ENCODE measurements at places on chromosomes 3 and 15. TPM values are rescaled to one million over a fixed set of nuclear protein-coding genes. Genes with fewer than 3 reads are reported as not detected.
A peak's percentile ranks its signal among the peaks of the same experiment; 100 is the strongest.

- DNase-seq: no peak
These were observed 17.3 kb upstream of the USP50 start for GRCh38 chr15:50563756-50564155.

- DNase-seq: no peak
These were observed 40.3 kb downstream of the CORO2B start for GRCh38 chr15:68618908-68619698.

DNA sequence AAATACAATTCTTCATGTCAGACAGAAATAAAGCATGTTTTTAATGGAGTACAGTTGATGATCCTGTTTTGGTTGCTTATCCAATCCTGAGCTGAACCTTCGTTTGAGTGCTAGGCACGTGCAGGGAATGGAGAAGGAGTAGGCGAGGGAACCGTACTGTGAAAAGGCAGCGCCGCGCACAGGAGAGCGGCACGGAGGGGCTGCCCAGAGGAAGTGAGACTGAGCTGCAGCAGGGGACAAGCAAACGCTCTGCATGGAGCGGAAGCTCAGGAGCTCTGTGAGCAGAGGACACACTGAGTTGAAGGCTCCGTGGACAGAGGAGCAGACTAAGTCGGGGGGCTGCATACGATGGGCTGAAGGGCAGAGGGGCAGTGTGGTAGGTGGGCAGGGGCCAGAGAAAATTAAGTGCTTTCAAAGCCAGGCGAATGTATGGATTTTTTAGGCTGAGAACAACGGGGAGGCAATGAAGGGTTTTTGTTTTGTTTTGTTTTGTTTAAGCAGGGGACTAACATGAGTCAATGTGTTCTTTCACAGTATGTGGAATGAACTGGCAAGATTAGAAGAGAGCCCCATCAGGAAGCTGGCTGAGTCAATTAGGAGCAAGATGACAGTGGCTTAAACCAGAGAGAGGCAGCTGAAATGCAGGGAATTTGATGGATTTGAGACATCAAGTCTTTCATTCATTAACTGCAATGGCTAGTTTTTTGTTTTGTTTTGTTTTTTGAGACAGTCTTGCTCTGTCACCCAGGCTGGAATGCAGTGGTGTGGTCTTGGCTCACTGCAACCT is 23.8 kb upstream of the TM2D3 start:
- DNase-seq: peak; percentile 54

DNA sequence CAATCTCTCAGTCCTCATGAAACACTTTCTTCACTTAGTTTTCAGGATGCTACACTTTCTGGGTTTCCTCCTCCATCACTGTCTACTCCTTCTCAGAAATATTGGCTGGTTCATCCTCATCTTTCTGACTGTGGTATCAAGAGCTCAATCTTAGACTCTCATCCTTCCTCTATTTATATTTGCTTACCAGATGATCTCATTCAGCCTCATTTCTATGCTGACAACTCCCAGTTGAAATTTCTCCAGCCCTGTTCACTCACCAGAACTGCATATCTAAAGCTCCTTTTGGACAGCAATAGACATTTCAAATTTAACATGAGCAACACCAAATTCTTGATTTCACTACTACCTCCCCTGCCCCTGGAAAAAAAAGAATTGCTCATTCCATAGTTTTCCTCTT is 48.0 kb upstream of the FBN1 start:
- DNase-seq: no peak

DNA sequence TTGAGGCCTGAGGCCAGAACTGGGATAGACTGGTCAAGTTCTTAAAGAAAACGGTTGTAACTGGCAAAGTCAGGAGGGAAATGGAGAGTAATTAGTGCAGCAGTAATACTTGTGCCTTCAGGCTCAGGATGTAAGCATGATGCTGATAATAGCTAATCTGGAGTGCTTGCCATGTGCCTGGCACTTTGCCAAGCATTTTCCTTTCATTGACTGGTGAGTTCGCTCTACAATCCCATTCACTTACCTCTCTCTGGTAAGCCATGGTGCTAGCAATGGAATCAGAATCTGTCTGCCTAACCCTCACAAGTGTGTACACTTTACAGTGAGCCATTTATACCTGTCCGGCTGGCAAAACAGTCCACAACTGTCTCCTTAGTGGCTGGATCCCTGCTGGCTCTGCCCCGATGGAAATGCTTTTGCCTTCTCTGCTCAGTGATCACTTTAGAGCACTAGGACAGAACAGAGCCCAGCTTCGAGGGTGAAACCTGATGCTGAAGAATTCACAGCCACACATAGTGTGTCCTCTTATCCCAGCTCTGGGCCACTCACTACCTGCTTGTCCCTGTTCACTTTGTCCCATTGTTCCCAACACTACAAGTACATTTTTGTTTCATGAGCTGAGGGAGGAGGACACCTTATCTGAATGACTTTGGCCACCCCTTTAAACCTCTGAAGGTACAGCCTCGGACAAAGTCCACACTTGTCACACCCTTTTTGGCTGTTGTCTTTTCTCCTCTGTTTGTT is 10.3 kb downstream of the CHP1 start:
- no peak for DNase-seq

GRCh38 chr3:29697989-29698388 is 417.1 kb downstream of the RBMS3 start:
- no peak for DNase-seq

SMCO1 gene
- total RNA-seq: not detected

LZTFL1 gene
- 4.3 TPM for total RNA-seq

P2RY13 gene
- total RNA-seq: not detected

All from activated CD4-positive, alpha-beta T cell treated with anti-CD3 and anti-CD28 coated beads, Interleukin-2, amount 10 ng/mL, durations not matched to agents 24 days and 14 days (primary cell).